AG10803 (cell line): ENCODE measurements at places on chromosomes 5 and 9.

DNA sequence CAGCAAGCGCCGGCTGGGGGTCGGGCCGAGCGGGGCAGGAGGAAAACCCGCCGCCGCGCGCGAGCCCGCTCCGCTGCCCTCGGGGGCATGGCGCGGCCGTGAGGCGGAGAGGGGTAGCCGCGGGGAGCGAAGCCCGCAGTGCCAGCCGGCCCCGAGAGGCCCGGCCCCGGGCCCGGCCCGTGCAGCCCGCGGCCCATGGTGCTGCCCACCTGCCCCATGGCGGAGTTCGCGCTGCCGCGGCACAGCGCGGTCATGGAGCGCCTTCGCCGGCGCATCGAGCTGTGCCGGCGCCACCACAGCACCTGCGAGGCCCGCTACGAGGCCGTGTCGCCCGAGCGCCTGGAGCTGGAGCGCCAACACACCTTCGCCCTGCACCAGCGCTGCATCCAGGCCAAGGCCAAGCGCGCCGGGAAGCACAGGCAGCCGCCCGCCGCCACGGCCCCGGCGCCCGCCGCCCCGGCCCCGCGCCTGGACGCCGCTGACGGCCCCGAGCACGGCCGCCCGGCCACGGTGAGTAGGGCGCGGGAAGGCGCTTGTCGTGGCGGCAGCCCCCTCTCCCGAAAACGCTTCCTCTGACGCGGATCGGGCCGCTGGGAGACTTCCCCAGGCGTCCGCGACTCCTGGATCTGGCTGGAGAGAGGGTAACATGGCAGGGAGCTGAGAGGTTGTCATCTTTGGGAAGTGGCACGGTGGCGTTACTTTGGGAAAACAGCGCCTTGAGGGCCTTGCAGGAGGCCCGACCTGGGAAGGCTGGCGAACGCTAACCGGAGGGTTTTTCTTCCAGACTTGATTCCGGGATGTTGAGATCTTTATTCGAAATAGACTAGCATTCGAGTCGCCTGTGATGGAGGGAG is 523 bp downstream of the MAML1 start:
- peak; percentile 24 for DNase-seq

- DNase-seq = peak; percentile 43
Measured at GRCh38 chr5:36875051-36875789, 1.3 kb upstream of the NIPBL start.

- DNase-seq = no peak
Measured at GRCh38 chr9:124759327-124759726, 11.8 kb downstream of the NR6A1 start.

DNA sequence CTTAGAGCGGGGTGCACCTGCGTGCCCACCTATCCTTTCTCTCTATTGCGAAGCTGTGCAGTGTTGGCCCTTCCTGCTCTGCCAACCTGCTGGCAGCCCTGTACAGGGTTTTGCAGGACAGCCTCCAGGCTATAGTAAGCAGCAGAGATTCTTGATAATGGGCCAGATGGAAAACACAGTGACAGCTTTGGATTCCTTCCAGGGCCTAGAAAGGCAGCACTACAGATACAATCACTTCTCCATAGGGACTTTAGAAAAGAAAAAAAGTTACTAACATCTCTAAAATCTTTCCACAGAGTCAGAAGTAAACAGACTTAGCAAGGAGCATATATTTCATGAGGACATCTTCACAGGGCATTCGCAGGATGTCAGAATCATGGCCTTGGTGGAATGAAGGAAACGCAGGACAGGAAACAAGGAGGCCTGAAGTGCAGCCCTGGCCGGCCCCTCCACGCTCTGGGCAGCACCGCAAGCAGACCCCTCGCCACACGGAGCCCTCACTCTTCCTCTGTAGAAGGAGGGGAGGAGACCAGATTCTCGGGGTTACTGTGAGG is 172.1 kb upstream of the GAS1 start:
- DNase-seq = peak; percentile 84

DNA sequence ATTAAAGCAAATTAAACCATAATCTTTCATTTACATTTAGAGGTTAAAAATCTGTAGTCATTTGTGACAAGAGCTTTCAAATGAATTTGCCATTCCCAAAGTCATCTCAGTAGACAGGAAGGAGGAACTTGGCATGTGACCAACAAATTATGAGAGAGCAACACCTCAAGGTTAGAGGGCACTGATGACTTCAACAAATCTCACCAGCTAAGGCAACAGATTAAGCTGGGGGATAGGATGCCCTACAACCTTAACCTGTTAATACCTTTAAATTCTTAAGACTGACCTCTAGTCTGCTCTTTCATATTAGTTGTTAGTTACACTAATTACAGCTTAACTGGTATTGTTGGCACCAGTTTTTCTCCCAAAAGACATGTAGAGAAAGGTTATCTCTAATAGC is 18.4 kb downstream of the POU5F2 start:
- DNase-seq = no peak

DNA sequence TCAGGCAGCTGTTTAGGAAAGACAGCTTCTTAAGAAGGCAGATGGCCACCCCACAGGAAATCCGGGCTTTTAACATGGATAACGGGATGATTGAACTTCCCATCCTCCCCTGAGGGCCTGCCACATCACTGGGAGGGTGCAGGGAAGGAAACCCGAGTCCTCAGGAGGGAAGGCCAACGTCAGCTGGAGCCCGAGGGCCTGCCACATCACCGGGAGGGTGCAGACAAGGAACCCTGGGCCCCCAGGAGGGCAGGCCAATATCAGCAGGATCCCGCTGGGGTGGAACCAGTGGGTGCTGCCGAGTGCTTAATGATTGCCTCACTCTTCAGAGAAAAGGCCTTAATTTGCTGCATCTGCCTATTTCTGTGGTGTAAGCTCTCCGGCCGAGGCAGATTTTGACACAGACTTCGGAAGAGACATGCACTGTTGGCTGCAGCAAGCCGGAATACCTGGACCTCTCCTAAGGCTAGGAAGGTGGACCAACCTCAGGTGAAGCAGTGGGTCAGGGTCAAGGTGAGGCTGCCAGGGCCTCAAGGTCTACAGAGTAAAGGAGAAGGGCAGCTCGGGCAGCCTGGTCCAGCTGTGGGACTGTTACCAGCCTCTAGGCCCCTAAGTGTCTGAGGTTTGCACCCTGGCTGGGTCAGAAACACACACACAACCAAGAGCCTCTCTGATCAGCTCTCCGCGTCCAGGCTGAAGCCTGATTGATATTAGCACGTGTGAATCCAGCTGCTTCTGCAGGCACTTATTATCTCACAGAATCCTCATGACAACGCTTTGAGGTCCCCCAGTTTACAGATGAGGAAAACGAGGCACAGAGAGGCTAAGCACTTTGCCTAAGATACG is 14.8 kb upstream of the COL5A1 start:
- DNase-seq = peak; percentile 55

GRCh38 chr5:150791536-150791935 is 13.0 kb downstream of the SMIM3 start:
- DNase-seq = no peak

DNA sequence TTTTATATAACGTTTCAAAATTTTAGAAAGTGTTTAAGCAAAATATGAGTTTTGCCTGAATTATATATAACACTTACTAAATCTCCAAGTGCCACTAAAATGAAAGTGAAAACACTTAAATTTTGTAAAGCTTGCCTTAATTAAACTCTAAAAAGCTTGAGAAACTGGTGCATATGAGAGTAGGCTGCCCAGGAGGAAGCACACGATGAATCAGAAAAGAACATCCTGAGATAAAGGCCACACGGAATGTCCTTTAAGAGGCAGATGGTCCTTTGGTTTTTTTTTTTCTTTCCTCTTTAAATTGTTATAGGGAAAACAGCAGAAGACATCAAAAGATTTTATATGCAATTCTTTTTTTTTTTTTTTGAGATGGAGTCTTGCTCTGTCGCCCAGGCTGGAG is 60.3 kb downstream of the HABP4 start:
- peak; percentile 50 for DNase-seq

GRCh38 chr9:382383-382782 is 167.7 kb downstream of the DOCK8 start:
- DNase-seq = no peak

- no peak for DNase-seq
Measured at GRCh38 chr5:31301833-31302232, 108.3 kb downstream of the CDH6 start.

DNA sequence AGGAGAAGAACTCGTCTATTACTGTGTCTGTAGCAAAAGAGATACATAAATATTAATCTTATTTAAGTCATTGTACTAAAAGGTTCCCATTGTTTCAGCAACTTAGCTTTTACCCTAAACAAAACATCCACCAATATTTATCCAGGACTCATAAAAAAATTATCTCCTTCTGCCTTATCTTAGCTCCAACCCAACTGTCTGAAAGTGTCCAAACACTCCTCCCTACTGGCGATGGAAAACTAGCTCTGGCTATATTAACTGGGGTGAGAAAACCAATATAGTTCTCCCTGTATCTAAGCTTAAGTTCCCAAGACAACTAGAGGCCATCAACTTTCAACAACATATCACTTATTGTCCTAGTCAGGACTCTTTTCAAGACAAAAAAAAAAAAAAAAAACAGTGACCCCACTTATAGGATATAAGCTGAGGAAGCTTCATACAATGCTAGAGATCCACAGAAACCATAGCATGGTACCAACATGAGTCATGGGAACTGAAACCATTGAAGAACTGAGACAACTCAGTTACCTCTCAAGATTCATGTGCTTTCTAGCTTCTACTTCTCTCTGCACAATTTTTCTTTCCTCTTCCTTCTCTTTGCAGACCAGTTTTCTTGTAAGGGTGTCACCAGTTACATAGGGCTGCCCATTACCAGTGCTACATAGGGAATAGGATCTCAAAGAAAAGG is 150.7 kb upstream of the RASA1 start:
- DNase-seq = no peak

DNA sequence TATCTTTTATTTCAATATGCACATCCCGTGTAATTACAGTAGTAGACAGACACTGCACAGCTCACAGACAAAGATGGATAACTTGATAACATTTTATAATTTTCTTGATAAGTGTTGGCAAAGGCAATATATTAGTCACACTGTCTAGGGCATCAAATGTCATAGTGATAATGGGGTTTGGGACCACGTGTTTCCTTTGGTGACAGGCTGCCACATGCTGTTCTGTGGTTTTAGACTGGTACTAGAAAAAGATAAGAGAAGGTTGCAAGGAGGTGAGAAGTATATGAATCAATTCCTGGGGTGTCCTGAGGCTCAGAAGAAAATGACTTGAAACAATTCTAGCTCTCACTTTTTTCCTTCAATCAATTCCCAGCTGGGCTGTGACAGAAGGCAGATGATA is 258.8 kb upstream of the CHD1 start:
- no peak for DNase-seq

DNA sequence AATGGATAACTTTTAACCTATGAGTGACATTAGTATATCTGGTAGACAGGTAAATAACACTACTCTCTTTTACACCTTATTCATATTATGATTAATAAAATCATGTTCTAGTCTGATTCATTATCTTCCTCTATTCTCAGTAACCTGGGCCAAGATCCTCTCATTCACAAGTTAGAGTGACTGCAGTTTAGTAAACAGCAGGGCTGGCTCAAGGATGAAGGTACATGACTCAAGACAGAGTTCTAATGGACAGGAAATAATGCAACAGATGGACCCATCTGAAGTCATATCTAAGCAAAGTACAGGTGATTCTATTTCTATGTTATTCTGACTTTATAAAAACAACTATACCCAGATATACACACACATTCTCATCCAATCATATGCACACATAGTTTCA is 582.5 kb upstream of the CDH18 start:
- no peak for DNase-seq

GRCh38 chr9:78971540-78971939 is 600.2 kb upstream of the TLE4 start:
- no peak for DNase-seq
